ENCODE measurements at places on chromosomes 7 and 10.

DNA sequence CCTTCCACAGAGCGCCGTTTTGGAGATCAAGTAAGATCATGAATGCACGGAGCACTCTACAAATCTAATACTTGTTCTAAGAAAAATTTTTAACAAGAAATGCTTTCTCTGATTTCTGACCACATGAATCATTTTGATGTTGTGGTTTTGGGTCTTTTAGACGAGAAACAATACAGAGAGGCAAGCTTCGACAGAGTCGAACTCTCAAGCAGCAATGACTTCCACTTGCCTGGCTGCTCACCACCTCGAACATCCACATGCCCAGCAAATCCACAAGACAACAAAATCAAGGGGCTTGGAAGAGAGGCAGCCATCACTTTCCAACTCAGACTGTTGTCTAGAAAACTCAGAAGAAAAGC lies 69.4 kb upstream of the GSDME start:
- no peak for DNase-seq

- no peak for DNase-seq
Observed at GRCh38 chr10:110032801-110033700, 25.3 kb downstream of the ADD3 start.

DNA sequence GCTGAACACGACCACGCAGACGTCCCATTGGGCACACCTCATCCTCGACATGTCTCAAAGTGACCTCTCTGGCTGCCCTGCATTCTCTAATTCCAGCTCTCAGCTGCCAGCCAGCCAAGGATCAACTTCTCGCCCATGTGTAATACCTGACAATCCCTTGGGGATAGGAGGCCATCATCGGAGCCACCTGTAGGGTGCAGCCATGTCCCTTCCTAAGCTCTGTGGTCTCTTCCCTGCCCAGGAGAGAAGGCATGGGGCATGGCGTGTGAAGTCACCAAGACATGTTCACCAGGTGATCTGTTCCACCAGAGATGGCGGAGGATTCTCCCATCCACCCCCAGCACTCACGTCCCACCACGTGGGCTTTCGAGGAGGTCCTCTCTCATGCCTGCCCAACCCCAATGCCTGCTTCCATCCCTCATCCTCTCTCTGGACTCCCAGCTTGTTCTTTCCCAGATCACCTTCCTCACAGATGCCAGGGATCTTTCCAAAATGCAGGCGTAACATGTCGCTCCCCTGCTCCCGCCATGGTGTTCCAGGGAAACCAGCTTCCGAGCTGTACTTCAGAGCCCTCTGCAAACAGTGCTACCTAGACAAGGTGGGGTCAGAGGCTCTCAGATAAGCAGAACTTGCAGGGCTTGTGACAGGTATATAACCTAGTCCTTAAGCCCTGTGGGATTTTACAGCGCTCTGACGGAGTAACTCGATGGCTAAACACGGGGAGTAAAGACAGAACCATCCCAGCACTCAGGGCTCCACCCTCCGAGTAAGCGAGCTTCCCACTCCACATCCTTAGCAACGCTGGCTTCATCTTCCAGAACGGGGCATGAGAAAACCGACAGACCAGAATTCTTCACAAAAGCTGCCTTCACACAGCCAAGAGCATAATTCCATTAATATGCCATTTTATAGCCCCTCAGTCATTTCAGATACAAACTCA lies 41.1 kb downstream of the BRI3 start:
- no peak for DNase-seq

DNA sequence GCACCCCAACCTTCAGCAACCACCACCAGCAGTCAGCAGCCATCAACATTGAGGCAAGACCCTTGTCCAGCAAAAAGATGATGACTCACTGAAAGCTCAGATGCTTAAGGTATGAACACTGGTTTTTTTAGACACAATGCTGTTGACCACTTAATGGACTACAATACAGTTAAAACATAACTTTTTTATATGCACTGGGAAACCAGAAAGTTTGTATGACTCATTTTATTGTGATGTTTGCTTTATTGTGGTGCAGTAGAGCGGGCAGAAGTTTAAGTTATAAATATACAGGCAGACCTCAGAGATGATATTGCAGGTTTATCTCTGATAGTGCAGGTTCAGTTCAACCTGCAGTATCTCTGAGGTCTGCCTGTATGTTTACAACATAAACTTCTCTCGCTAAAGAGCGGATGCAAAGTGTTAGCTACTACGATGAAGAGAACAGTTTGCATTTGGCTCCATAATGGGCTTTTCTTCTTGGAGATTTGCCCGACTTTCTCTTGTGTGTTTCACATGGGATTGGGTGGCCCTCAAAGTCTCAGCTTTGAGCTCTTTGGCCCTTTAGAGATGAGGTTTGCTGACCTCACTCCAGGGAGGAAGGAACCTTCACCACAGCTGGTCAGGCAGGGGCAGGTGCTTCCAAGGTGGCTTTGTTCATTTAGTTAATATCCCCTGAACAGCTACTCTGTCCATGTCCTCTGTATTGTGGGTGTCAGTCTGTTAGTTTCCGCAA lies 84.4 kb upstream of the SHH start:
- no peak for DNase-seq

GRCh38 chr7:115731796-115732471 lies 298.6 kb downstream of the TFEC start:
- DNase-seq = no peak

DNA sequence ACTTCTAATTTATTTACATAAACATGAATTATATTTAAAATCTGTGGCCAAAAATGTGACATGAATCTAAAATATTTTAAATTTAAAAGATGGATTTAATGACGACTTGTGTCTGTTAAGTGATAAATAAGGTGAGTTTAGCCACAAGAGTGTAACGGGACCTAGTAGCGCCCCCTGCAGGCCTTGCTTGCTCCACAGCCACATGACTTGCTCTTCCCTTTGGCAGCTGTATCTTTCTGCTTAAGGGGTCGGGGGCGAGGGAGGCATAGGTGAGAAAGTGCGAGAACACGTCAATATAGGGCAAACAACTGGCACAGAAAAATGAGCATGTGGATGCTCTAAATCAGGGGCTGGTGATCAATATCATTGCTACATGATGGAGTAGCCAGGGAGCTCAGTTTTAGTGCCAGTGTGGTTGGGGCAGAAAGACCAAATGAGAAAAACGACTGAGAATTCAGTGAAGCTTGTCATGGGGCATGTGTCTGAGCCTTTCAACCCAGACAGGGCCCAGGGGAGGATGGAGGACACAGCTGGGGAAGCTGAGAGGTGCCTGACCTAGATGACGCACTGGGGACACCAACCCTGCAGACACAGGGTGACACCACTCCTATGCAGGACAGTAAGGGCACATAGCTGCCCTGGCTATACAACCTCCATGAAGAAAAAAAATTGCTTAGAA lies 49.8 kb downstream of the PAXIP1 start:
- peak; percentile 55 for DNase-seq

DNA sequence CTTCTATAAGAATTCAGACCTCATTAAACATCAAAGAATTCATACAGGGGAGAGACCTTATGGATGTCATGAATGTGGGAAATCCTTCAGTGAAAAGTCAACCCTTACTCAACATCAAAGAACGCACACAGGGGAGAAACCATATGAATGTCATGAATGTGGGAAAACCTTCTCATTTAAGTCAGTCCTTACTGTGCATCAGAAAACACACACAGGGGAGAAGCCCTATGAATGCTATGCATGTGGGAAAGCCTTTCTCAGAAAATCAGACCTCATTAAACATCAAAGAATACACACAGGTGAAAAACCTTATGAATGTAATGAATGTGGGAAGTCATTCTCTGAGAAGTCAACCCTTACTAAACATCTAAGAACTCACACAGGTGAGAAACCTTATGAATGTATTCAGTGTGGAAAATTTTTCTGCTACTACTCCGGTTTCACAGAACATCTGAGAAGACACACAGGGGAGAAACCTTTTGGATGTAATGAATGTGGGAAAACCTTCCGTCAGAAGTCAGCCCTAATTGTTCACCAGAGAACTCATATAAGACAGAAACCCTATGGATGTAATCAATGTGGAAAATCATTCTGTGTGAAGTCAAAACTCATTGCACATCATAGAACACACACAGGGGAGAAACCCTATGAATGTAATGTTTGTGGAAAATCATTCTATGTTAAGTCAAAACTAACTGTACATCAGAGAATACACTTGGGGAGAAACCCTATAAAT lies 24.1 kb downstream of the ZNF37A start:
- DNase-seq = no peak

DNA sequence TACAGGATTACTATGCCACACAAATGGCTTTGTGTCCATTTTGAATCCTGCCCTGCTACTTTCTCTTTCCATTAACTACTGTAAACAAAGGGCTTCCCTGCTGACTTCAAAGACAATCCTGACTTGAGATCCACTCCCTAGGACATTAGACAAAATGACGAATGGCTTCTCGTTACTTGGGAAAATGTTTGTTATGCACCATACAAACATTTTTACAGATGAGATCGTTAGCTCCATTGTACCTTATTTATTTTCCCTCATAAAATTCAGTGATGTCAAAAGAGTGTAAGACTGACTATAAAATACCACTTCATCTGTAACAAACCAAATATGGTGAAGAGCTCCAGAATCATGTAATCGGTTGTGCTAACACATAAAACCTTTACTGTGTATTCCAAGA lies 121.8 kb downstream of the CD36 start:
- no peak for DNase-seq

DNA sequence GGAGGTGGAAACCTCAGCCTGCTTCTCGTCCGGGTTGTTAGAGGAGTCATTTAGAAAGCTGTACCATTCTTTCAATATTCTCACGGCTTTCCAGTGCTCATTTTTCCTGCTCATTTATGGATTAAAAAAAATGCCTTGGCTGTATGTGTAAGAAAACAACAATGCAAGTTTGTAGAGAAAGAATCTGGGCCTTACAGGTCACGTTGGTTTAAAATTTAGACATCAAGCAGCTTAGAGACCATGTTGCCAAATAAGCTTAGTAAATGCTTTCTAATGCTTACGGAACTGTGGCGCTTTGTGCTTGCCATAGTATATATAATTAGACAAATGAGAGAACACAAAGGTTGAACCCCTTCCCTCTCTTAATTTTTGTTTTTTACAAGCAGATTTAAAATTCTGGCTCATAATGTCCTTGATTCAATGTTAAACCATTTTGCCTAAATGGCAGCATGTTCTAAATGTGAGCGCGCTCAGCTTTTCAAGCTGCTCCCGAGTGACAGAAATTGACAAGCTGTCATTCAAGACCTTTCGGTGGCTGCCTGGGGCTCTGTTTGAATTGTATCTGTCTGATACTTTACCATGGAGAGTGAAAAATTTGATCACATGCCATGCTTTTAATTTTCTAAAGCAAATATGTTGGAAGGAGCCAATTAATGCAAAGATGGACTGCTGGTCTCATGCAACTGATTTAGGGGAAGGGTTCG lies 1.1 kb downstream of the ARMS2 start:
- DNase-seq = no peak

GRCh38 chr7:36360244-36360643 lies 29.4 kb upstream of the ANLN start:
- no peak for DNase-seq

DNA sequence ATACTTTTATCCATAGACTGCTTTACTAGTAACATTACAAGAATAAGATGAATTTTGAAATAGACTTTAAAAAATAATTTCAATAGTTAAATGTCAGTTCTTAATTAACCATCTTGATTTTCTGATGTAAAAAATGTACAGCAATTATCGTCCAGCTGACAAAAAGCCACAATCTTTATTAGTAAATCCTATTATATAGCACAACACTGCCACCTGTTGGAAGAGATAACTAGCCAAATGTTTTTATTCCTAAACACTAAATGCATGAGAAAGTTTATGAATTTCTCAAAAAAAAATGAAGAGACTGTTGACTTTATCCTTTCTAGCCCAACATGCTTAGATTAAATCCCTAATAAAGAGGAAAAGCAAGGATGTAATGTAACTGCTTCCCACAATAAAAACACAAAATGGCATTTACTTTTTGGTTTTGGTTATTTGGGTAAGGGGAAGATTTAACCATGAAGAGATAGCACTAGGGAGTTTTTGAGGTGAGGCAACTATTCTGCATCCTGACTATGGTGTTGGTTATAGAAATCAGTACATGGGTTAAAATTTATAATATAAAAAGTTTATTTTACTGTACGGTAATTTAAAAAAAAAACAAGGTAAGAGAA lies 8.0 kb downstream of the COA1 start:
- DNase-seq = no peak

- no peak for DNase-seq
Observed at GRCh38 chr10:110430340-110431273, 67.1 kb upstream of the DUSP5 start.

DNA sequence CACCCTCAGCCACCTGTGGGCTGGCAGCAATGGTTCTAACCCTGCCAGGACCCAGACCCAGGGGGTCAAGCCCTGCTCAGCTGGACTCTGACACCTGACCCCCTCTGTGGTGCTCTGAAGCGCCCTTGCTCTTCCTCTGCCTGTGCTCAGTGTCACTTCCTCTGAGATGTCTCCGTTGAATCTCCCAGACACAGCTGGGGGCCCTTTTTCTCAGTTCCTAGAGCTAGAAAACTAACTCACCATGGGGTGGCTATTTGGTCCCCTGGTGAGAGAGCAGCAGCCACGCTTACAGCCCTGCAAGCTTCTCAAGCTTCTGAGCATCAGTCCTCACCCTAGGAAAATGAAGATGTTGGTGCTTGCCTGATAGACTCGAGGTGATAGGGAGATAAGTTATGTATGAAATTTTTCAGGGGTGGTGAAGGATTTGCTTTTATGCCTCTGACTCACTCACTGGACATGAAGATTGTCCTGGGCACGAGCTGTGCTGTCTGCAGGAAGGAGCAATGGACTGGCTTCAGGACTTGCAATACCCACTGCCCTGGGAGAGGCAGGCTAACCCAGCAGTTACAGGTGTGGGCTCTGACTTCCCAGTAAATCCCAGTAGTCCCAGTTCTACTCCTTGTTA lies 29.6 kb downstream of the COL13A1 start:
- no peak for DNase-seq
